Central memory CD8-positive, alpha-beta T cell (primary cell): ENCODE measurements at places on chromosomes 3 and 15.

GRCh38 chr3:12901623-12902045, 60.3 kb upstream of the RPL32 start:
- H3K27me3 ChIP-seq = no peaks in the 10 kb centered on the region
- H3K27ac ChIP-seq = no peak overlapping the region
- H3K4me1 ChIP-seq = no peaks in the 10 kb centered on the region
- no peak for DNase-seq
- no peak overlapping the region for H3K4me3 ChIP-seq

DNA sequence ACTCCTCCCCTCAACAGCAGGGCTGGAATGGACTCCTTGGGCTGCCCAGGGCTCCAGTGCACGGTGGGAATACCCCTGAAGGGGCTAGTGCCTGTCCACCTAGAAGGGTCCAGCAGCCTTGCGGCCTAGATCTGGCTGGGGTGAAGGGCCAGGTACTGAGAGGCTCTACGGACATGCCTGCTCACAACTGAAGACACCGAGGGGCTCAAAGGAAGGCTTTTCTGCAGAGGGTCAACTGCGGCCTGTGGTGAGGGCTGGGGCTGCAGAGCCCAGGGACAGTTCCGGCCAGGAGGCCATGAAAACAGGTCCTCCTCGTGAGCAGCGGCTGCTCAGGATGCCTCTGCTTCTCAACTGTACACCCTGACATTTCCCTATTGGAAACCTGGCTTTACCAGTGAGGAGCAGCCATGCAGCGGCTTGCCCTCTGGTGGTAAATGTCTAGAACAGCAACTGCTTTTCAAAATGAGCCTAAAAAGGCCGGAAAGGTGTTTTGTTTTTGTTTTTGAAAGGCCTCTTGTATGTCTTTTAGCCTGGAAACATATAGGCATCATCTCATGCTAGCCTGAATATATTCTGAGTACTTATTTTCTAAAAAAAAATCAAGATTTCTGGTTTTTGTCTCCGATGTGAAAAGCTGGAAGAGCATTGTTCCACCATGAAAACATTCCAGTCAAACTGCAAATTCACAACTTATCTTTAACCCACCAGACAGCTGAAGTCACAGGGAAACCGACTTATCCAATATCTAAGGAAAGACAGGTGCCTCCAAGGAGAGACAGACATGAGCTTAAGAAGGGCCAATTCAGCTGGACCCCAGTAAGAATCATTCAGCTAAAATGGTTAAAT, 163.4 kb downstream of the KLF13 start:
- no peak overlapping the region for H3K4me3 ChIP-seq
- DNase-seq = no peak
- no peak overlapping the region for H3K27ac ChIP-seq

DNA sequence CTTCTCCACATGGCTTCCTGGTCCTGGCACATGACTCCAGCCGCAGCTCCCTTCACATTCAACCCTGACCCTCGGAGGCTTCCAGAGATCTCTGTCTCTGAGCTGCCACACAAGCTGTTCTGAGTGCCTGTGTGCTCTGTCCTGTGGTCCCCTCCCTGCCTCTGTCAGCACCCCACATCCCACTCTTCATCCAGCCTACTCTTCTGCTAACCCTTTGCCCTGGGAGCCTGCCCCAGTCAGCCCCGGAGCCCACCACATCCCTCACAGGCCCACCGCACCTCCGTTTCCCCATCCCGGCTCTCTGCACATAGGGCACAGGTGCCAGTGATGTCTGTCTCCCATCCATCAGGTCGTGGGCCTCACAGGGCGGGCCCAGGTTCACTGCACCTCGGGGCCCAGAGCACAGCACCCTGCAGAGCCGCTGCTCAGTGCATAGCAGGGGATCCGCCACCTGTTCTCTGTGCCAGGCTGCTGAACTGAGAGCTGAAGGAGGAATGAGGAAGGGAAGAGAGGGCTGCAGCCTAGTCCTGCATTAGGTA, 133.6 kb downstream of the UACA start:
- H3K4me1 ChIP-seq = no peaks in the 10 kb centered on the region
- no peak overlapping the region for H3K4me3 ChIP-seq

DNA sequence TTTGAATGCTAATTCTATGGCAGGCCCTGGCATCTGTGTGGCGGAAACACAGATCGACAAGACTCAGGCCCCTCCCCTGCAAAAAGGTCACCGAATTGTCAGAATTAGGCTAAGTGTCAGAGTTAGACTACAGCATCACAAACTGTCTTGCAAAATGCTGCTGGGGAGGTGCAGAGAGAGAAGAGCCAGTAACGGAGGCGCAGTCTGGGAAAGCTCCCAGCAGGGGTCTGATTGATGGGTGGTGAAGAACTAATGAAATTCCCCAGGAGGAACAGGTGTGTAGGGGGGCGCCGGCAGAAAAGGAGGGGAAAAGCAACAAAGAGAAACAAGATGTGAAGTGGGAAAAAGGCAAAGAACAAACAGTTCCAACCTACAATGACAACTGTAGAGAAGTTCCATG, 72.7 kb upstream of the TAMM41 start:
- no peaks in the 10 kb centered on the region for H3K27me3 ChIP-seq
- no peak overlapping the region for H3K27ac ChIP-seq
- H3K4me3 ChIP-seq = no peak overlapping the region

DNA sequence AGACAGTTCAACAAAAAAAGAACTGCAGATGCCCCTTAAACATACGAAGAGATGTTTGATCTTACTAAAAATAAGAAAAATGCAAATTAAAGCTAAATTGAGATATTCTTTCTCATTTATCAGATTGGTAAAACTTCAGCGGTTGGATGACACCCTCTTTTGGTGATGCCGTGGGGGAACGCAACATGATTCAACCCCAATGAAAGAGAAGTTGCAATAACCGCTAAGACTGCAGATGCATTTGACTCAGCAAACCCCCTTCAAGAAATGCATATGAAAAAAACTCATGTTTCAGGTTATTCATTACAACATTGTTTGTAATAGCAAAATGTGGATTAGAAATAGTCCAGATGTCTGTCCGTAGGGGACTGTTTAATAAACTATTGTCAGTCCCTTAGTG, 3.6 kb downstream of the KLHL6 start:
- no peak for DNase-seq
- H3K4me1 ChIP-seq = peaks cover 56% of the 10 kb centered on the region
- no peaks in the 10 kb centered on the region for H3K27me3 ChIP-seq
- H3K27ac ChIP-seq = no peak overlapping the region
- H3K4me3 ChIP-seq = peak overlapping the region; percentile 94

DNA sequence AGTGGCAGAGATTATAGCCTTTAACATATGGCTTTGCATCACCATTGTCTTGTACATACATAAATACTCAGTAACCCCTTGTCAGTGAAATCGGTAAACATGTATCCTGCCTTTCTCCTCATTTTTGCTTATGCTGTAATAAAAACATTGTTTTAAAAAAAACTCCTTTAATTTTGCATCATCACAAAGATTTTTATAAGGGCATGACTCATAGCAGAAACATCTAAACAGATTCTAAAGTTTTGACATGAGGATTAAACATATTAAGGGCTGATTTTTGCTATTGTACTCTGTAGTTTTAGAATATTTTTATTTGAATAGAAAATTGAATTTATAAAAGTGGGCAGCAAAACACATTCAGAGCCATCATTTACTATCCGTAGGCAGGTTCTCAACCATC, 275.9 kb downstream of the ZIC4 start:
- no peaks in the 10 kb centered on the region for H3K27me3 ChIP-seq
- no peaks in the 10 kb centered on the region for H3K4me1 ChIP-seq
- no peak for DNase-seq
- no peaks in the 10 kb centered on the region for H3K36me3 ChIP-seq
- no peak overlapping the region for H3K4me3 ChIP-seq
- no peak overlapping the region for H3K27ac ChIP-seq

DNA sequence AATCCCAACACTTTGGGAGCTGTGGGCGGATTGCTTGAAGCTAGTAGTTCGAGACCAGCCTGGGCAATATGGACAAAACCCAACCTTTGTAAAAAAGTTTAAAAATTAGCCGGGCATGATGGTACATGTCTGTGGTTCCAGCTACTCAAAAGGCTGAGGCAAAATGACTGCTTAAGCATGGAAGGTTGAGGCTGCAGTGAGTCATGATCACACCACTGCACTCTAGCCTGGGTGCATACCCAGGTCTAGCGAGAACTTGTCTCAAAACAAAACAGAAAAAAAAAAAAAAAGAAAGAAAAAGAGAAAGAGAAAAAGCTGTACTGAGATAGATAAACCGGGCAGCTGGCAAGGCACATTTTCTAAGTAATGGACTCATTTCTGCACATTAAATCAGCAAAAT, 10.6 kb downstream of the ARPP19 start:
- peaks cover 69% of the 10 kb centered on the region for H3K4me1 ChIP-seq
- H3K36me3 ChIP-seq = peaks cover 24% of the 10 kb centered on the region
- H3K4me3 ChIP-seq = peak overlapping the region; percentile 63
- no peaks in the 10 kb centered on the region for H3K27me3 ChIP-seq
- H3K27ac ChIP-seq = peak overlapping the region; percentile 91
